ENCODE measurements at places on chromosomes 1 and 21.

GRCh38 chr21:37076087-37076850 lies 3.2 kb downstream of the TTC3 start:
- no peak for DNase-seq

GRCh38 chr1:55781944-55782482 lies 566.8 kb upstream of the USP24 start:
- peak; percentile 76 for DNase-seq

GRCh38 chr1:32411261-32411660 lies 17.0 kb upstream of the BSDC1 start:
- DNase-seq, result no peak

- no peak for DNase-seq
Measured at GRCh38 chr1:230058626-230059025, 8.4 kb upstream of the GALNT2 start.

GRCh38 chr1:214364386-214364785 lies 83.4 kb downstream of the SMYD2 start:
- no peak for DNase-seq

DNA sequence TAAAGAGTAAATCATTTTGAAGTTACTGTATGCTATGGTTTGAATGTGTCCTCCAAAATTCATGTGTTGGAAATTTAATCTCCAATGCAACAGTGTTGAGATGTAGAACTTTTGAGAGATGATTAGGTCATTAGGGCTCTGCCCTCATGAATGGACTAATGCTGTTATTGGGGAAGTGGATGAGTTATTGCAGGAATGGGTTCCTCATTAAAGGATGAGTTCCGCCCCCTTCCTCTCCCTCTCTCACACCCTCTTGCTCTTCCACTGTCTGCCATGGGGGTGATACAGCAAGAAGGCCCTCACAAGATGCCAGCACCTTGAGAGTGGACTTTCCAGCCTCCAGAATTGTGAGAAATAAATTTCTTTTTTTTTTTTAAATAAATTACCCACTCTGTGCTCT lies 97.6 kb downstream of the ATP1A1 start:
- no peak for DNase-seq

Data from foreskin fibroblast (primary cell).